ENCODE measurements at places on chromosomes 3 and 15. TPM values are rescaled to one million over a fixed set of nuclear protein-coding genes. Genes with fewer than 3 reads are reported as not detected.

SI gene
- total RNA-seq = not detected

GABRB3 gene
- total RNA-seq = 82.7 TPM

CRABP1 gene
- 1.3 TPM for total RNA-seq

IFT80 gene
- total RNA-seq = 12.5 TPM

LTF gene
- total RNA-seq = not detected

GOLGA6A gene
- total RNA-seq = 0.07 TPM
